ENCODE measurements at places on chromosomes 6 and 20.

- no peak for DNase-seq
Measured at GRCh38 chr6:11973238-11973637, 38.9 kb upstream of the HIVEP1 start.

DNA sequence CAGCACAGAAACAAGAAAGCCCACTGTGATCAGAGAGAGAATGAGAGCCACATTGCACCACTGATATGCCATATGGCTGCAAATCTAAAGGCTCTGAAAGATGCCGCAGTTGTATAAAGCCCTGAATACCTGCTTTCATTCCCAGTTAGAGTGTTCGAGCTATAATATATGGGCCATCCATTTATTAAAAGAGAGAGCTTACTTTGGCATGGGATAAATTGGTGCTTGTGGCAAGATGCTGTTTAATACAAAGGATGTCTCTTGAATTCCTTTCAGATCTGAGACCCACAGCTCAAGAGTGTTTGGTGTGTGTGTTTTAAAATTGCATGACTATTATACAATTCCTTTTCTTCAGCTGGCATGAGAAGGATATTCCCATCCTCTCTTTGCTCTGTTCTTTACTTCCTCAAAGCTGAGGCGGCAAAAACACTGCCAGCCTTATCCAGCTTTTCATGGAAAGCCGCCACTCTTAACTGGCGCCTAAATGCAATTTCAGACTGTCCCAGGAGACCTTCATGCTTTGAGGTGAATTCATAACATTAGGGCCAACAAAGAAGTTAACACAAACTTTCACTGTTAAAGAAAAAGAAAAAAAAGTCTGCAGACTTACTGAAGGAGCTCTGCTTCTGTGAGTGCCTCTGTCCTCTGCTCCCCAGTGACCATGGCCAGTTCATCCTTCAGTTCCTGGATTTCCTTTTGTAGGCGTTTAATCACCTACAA lies 147.6 kb downstream of the KIF6 start:
- DNase-seq, result no peak

GRCh38 chr20:371755-372542 lies 8.6 kb upstream of the TRIB3 start:
- DNase-seq, result no peak

GRCh38 chr20:48825566-48825920 lies 2.3 kb downstream of the PREX1 start:
- DNase-seq, result no peak

DNA sequence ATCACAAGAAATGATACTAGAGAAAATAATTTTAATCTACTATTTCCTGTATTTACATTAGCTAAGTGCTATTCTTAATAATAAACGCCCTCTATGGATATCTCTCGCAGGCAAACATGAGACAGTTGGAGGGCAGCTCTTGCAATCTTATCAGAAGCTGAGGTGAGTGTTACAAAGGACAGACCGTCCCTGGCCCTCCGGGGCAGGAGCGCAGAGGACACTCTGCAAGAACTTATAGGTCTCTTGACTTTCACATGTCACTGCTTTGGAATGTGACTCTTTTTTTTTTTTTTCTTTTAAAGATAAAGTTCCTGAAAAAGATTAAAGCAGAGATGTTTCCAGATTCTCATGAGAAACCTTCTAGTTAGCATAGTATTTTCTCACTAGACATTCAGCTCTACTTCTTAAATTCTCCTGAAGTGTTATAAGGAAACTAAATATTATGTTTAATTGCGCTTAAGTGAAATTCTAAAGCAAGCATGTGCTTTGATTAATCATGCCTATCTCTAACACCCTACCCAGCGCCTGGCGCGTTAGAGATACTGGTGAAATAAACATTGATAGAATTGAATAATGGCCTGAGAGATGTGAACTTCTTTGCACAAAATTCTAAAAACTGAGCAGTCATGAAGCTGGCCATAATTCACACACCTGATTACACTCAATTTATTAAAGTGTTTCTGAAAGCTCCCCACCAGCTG lies 57.4 kb downstream of the SYTL3 start:
- no peak for DNase-seq

- peak; percentile 24 for DNase-seq
Measured at GRCh38 chr6:32974016-32974333, 5.6 kb downstream of the BRD2 start.

DNA sequence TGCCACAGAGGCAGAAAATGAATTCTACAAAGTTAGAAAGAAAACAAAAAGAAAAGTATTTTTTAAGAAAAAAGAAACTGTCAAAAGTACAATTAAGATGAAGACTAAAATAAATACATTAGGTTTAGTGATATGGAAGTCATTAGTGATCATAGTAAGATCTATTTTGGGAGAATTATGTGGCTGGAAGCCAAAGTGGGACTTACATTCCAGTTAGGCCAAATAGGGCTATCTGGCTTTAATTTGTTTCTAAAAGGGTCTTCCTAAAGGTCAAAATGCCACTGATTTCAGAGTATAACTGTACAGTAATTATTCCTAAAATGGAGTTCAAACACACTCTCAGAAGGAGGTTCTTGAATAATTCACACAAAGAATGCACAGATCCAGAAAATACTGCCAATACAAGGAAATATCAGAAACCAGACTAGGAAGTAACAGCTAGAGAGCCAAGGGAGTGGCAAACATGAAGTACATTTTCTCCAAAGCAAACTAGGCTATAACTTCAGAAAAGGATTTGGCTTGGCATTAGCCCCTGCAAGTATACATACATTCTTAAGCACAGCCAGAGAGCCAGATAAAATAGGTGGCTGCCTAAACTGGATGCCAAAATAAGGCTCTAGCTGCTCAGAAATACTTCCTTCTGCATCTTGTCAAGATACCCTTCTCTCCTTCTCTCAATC lies 45.3 kb downstream of the PDSS2 start:
- DNase-seq, result no peak

GRCh38 chr6:5471637-5472398 lies 210.5 kb downstream of the FARS2 start:
- DNase-seq, result no peak

DNA sequence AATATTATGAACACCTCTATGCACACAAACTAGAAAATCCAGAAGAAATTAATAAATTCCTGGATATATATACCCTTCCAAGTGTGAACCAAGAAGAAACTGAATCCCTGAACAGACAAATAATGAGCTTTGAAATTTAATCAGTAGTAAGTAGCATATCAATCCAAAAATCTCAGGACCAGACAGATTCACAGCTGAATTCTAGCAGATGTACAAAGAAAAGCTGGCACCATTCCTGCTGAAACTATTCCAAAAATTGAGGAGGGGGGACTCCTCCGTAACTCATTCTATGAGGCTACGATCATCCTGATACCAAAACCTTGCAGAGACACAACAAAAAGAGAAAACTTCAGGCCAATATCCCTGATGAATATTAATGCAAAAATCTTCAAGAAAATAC lies 67.0 kb upstream of the PDE7B start:
- no peak for DNase-seq

- no peak for DNase-seq
Measured at GRCh38 chr20:8855315-8855714, 213.6 kb upstream of the PLCB4 start.

DNA sequence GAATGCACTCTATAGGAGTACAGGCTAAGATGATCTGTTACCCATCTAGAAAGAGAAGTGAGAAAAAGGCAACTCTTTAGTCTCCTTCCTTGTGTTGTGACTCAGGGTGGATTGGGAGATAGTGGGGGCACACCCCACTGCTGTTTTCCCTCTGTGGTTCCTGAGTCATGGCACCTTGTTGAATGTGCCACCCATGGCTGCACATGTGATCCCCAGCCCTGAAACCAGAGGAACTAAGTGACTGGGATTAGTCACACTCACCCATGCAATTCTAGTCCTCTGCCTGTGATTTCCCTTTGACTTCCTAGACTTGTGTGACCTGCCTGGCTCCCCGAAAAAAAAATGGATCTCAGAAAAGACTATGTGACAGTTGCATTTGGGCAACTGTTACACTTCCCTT lies 48.6 kb upstream of the HTR1B start:
- no peak for DNase-seq

DNA sequence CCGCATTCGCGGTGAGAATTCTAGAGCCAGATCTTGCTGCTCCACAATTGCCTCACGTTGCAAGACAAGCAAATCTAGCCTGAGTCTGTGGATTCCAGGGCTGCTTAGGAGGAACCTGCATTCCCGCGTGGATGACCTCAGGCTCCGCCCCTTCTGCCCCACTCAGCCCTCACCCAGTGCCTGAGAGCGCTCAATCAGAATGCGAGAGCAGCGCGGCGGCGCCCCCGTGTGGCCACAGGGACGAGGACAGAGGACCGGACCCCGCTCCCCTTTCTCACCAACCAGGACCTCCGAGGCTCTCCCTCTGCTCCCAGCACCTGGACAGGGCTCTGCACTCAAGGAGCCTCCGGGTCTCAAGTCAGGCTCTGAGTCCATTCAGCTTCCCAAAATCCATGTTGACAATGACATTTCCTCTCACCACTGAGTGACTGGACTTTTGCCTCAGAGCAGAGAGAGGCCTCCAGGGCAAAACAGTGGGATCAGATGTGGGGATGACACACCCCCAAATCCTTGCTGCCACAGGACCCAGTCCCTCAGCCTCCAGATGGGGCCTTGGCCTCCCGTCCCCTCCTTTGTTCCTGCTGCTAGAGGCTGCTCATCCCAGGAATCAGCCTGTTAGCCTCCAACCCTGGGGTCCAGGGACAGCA lies 52.0 kb downstream of the RPP21 start:
- peak; percentile 63 for DNase-seq

DNA sequence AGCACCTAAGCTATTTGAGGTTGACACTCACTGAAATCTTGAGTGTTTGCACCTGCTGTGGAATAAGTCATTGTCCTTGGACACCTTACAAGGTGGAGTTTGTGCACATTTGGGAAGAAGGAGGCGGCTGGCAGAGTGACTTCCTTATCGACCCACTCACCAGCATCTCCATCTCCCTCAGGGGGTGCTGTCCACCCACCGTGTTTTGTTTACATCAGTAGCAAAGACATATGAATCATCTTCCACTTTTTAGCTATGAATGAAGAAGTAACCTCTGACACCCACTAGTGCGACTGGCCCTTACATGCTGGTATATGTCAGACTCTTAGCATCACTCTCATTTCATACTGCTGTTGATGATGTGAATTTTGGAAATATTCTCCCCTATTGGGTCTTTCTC lies 119.5 kb upstream of the SGK1 start:
- peak; percentile 47 for DNase-seq

- DNase-seq, result no peak
Measured at GRCh38 chr6:21999012-21999528, 297.8 kb downstream of the PRL start.

GRCh38 chr6:41732591-41733359 lies 2.6 kb downstream of the TFEB start:
- DNase-seq, result peak; percentile 38

- no peak for DNase-seq
Measured at GRCh38 chr6:10690651-10691445, 3.6 kb downstream of the C6orf52 start.

DNA sequence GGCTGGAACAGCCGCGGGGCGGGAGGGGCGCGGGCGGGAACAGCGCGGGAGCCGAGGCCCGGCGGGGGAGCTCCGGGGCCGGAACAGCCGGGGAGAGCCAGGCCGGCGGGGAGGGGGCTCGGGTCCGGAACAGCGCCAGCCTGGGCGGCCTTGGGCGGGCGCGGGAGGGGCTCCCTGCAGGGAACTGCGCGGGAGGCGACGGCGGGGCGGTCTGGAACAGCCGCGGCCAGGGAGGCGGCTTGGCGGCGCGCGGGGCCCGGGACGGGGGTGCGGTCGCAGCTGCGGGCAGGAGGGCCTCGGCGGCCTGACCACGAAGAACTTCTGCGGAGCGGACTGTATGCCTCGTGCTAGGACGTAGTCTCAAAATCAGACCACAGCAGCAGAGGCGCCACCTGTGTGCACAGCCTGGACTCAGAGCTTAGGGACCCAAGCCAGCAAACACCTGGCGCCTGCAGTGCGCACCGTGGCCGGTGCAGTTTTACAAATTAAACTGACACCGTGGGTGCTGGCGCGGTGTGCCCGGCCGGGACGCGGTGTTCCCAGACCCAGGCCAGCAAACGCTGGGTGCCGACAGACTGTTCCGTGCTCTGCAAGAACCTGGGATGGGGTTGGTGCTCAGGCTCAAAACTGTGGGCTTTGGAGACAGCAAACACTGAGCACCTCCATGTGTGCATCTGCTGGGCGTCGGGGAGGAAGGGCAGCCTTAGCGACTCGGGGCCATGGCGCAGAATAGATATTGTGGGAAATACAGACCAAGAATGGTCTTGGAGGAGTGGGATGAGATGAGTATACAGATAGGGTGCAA lies 572 bp downstream of the ZNF341 start:
- peak; percentile 84 for DNase-seq

DNA sequence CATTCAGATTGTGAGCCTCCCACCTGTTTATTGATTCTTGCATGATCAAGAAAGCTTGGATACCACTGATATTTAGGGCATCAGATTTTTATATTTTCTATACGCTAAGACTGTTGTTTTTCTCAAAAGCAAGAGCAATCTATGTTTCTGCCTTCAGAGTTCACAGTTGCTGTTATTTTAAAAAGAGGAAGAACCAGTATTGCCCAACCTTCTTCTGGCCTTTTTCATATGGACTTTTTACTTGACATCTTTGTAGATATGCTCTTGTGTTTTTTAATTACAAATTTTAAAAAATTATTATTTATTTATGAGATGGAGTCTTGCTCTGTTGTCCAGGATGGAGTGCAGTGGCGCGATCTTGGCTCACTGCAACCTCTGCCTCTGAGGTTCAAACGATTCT lies 28.9 kb downstream of the SLC17A5 start:
- DNase-seq, result no peak

DNA sequence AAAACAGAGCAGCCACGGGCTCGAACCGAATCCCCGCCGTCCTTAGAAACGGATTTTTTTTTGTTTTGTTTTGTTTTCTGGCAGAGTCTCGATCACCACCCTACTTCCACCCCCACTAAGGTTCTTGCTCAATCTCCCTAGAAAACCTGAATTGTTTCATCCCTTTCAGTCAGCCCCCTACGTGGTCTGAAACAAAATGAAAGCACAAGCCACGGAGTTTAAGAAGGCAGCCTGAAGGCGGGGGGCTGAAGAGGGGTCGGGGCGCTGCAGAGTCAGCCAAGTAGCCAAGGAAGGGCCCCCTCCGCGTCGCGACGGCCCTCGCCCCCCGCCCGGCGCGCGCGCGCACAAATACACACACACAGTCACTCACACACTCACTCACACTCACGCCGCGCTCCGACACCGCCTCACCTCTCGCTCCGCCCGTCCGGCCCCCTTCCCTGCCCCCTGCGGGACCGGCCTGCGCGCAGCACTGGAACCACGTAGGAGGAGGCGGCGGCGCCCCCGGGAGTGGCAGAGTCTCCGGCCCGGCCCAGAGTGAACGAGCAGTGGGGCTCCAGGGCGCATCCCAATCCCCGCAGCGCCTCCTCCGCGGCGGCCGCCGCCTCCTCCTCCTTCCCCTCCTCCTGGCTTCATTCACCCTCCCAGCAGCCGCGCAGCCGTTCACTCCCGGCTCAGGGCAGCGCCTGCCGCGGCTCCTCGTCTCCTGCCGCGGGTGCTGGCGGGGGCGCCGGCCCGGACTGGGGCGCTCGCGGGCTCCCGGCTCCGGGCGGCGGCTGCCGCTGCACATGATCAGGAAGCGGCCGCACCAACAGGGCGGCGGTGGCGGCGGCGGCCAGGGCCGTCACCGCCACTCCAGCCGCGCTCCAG lies 1.4 kb downstream of the ATXN1 start:
- DNase-seq, result peak; percentile 66

GRCh38 chr6:43241446-43241845 lies 1.8 kb upstream of the TTBK1 start:
- no peak for DNase-seq

Measured in T-helper 2 cell (primary cell).